ENCODE measurements at places on chromosomes 4 and X. TPM values are rescaled to one million over a fixed set of nuclear protein-coding genes. Genes with fewer than 3 reads are reported as not detected.
A peak's percentile ranks its signal among the peaks of the same experiment; 100 is the strongest.

The IQCM gene
- total RNA-seq: not detected

DNA sequence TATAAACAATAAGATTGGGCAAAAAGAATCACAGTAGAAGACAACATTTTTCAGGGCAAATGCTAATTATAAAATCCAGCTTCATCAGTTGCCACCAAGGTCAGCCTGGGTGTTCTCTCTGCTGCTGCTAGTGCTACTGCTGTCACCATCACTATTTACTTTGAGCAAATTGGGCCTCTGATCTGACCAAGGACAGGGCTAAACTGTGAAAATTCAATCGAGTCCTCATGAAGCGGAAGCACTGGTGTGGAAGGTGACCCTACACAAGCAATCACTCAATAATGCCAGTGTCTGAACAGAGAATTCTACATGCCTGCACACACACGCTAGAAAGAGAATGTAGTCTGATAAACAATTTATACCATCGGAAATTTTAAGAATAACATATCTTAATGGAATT is 122.9 kb upstream of the TTC29 start:
- DNase-seq: no peak

DNA sequence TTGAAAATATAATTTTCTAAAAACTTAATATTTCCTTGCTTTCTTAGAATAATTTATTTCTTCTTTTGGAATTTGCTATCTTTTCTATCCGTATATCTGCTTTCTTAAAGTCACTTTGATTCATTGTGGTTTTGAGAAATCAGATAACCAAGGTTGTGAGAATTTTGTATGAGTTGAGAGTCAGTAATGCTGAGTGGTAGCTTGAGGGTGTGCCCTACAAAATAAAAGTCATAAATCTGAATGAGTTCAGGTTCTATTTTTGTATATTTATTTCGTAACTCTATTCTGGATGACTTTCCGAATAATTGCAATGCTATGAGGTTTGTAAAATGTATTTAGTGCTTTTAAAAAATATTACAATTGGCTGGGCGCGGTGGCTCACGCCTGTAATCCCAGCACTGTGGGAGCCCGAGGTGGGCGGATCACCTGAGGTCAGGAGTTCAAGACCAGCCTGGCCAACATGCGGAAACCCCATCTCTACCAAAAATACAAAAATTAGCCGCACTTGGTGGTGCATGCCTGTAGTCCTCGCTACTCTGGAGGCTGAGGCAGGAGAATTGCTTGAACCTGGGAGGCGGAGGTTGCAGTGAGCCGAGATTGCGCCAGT is 8.9 kb downstream of the COPS4 start:
- DNase-seq: no peak

DNA sequence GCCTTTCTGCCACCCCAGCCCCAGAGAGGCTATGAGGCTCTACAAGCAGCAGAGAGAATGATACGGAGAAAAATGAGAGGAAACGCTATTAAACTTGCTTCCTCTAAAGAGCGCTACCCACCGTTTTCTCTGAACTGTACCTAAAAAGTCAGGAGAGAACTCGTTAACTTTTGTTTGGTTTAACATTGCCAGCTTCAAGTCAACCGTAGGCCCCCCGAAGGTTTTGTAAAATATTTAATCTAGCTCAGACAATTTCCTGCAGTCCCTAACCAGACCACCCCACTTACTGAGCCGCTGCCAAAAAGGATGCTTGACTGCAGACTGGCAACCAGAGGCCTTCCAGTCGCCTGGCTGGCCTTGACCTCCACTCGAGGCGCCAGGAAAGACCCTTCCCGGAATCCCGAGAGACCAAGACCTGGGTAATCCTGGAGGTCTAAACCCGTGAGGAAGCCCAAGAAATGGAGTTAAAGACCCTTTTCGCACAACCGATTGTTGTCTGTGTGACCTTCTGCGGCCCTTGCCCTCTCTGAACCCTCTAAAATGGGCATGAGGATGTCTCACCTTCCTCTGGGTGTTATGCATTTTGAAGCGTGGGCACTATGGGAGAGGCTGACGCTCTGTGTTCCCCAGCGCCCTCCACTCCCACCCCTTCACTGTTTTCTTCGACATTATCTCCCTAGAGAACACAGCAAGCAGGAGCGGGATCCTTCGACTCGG is 86.3 kb downstream of the BCOR start:
- no peak for DNase-seq

GRCh38 chrX:12352922-12353321 is 214.6 kb downstream of the FRMPD4 start:
- peak; percentile 6 for DNase-seq
